Activated CD4-positive, alpha-beta T cell treated with anti-CD3 and anti-CD28 coated beads, Interleukin-2, amount 10 ng/mL, durations not matched to agents 24 days and 14 days (primary cell): ENCODE measurements at places on chromosomes 11 and 22. TPM values are rescaled to one million over a fixed set of nuclear protein-coding genes. Genes with fewer than 3 reads are reported as not detected.

DNA sequence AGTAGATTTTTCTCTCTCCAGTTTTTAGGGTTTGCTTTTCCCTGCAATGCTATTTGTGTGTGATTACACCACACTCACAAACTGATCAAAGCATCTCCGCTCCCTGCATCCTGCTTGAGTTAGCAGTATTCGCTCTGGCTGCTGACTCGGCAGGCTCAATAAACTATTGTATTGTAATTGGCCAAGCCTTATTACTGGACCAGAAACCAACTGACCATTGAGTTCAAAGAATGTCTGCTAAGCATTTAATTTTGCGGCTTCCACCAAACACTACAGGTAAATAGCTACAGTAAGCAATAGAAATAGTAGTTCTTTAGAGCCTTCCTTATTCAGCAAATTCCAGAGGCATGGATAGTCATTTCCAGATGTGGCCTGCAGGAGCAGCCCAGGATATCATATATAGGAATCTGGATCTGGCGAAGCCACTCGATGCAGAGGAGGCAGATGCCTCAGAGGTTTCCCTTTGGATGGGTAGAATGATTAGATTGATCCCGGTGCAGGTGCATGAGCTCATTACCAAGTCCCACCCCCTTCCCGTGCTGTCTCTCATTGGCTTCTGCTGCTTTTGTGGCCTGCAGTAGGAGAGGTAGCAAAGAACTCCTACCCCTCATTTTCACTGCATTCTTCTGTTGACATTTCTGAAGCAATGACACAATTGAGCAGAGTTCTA is 77.3 kb downstream of the COMMD9 start:
- DNase-seq, result no peak
- no peak overlapping the region for H3K4me3 ChIP-seq
- no peak overlapping the region for H3K27ac ChIP-seq
- no peaks in the 10 kb centered on the region for H3K4me1 ChIP-seq
- no peaks in the 10 kb centered on the region for H3K27me3 ChIP-seq

DNA sequence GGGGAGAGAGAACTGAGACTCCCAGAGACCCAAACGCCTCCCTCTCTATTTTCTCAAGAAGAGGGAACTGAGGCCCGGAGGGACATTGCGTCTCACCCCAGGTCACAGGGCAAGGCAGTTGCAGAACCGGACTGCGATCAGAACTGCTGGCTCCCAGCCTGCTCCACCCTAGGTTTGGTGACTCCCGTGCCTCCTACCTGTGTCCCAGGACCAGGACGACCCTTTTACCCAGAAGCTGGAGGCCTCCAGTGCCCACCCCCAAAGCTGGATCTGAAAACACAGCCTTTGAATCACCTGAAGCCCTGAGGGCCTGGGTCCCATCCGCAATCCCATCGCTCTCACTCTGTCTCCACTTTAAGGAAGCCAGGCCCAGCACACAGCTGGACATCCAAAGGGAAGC is 1.4 kb downstream of the GSTT4 start:
- H3K4me3 ChIP-seq, result no peak overlapping the region
- H3K4me1 ChIP-seq, result no peaks in the 10 kb centered on the region
- H3K27ac ChIP-seq, result no peak overlapping the region
- peaks cover 6% of the 10 kb centered on the region for H3K27me3 ChIP-seq
- DNase-seq, result peak; percentile 55

GRCh38 chr11:15599376-15599775 is 484.7 kb downstream of the INSC start:
- no peaks in the 10 kb centered on the region for H3K36me3 ChIP-seq
- no peaks in the 10 kb centered on the region for H3K27me3 ChIP-seq
- H3K27ac ChIP-seq, result no peak overlapping the region
- H3K4me1 ChIP-seq, result no peaks in the 10 kb centered on the region
- no peak for DNase-seq
- H3K4me3 ChIP-seq, result no peak overlapping the region

Gene OR2AG2
- total RNA-seq, result 0.62 and 0.70 TPM in 2 replicates

Gene B3GAT1
- total RNA-seq, result 0.16 and 0.28 TPM in 2 replicates

Gene KRTAP5-2
- not detected in 2 replicates for total RNA-seq

Gene DPP3
- 97.1 and 106 TPM in 2 replicates for total RNA-seq
